ENCODE measurements at places on chromosomes 2 and 18.

DNA sequence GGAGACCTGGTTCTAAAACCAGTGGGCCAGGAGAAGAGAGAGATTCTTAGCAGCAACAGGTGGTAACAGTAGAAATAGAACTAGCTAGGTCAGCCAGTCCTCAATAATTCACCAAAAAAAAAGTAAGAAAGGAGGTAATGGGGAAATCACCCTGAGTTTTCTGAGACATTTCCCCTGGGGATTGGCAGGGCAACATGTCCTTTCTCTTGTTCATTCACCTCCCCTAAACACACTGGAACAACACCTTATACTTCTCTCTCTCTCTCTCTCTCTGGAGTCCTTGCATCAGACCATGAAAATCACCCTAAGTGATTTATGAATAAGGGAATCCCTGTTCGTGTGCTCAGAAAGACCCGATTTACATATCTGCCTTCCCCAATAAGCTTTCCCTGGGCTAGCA is 64.8 kb downstream of the COX7A2L start:
- DNase-seq, result no peak

- DNase-seq, result no peak
Observed at GRCh38 chr18:59904011-59904601, 4.3 kb downstream of the PMAIP1 start.

DNA sequence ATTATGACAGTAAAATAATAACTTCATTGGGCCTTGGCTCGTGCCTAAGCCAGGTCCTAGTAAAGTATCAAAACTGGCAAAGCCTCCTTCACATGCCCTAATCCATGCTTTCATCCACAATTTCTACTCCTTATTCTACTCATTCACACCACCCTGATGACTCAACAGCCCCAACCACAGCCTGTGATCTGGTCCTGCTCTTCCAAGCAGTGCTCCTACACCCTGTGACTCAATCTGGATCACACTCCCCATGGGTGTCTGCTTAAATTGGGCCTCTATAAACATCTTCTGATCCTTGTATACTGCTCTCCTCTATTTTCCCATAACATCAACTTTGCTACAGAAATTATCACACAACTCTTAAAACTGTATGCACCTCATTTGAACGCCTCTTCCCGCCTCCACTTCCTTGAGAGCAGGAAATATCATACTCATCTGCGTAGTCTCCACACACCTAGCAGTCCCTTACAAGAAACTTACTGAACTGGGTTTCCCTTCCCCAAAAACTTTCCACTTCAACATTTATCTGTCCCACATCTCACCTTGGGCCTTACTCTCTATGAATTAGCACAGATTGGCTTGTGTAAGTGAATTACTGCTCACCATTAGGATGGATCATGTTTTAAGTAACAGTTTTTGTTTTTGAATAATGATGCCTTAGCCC is 15.9 kb downstream of the GTF3C3 start:
- DNase-seq, result peak; percentile 12

DNA sequence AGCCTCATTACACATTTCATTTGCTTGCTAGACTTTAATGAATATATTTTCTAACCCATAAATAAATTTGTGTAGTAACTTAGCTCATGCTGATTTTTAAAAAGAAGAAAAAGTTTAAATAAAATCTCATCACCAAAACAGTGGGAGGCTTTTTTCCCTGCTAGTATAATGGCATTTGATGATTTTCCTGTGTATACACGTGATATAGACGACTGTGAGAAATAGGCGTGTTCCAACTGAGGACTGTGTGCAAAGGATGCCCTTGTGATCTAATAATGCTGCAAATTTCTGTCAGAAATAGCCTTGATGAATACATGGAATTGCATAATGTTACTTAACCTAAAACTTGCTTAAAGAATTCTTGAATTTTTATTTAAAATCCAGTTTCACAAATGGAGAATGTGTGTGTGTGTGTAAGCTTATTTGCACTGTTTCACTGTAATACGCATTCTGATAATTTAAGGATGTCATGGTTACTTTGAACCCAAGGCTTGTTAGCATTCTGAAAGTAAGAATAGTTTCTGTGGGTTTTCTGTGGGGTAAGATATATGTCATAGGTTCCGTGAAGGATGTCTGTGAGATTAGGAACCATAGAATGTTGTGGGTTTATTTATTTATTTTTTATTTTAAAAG is 178.0 kb downstream of the DLGAP1 start:
- DNase-seq, result no peak

DNA sequence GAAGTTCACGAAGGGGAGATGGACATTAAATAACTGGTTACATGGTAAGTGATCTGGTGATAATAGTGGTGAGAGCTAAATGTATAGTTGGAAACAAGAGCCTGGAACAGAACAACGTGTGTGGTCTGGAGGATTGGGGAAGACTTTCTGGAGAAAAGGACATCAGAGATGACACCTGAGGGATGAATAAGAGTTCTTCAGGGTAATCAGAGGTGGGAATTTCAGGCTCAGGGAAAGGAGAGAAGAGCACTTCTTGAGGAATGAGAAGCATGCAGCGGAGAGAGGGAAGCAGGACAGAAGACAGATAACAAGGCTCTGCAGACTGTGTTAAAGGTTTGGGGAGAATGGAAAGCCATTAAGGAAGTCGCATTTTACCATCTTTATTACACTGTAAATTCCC is 450.7 kb downstream of the TNS1 start:
- no peak for DNase-seq

GRCh38 chr2:225466891-225467604 is 67.5 kb downstream of the NYAP2 start:
- DNase-seq, result no peak

GRCh38 chr2:188495969-188496431 is 204.3 kb downstream of the GULP1 start:
- no peak for DNase-seq

GRCh38 chr18:36411745-36412168 is 114.2 kb downstream of the FHOD3 start:
- DNase-seq, result no peak

- DNase-seq, result no peak
Observed at GRCh38 chr2:78201064-78201575, 678.9 kb upstream of the LRRTM4 start.

- DNase-seq, result no peak
Observed at GRCh38 chr2:42922790-42923579, 130.6 kb upstream of the HAAO start.

DNA sequence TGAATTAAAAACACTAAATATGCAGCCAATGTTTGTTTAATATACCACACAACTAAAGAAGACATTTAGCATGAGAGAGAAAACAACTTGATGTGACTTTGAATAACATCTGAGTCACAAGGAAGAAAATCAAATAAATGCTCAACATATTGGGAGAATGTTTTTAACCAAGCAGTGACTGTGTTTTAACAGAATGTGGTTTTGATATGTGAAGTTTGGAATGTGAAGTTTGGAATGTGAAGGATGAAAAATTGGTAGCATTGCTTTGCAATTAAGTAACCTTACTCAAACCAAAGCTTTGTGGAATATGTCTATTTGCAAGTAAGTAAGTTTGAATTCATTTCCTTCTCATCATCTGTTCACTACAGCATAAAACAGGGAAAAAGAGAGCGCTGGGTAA is 128.2 kb upstream of the DNAJC10 start:
- DNase-seq, result no peak

- DNase-seq, result no peak
Observed at GRCh38 chr2:226396541-226396940, 403.1 kb downstream of the IRS1 start.

- no peak for DNase-seq
Observed at GRCh38 chr2:206970589-206971360, 31.5 kb downstream of the CPO start.

GRCh38 chr18:66111018-66111417 is 360.2 kb downstream of the CDH7 start:
- DNase-seq, result no peak

- DNase-seq, result no peak
Observed at GRCh38 chr2:9238591-9239326, 32.1 kb downstream of the ASAP2 start.

GRCh38 chr18:34959989-34960388 is 81.2 kb upstream of the MAPRE2 start:
- no peak for DNase-seq

DNA sequence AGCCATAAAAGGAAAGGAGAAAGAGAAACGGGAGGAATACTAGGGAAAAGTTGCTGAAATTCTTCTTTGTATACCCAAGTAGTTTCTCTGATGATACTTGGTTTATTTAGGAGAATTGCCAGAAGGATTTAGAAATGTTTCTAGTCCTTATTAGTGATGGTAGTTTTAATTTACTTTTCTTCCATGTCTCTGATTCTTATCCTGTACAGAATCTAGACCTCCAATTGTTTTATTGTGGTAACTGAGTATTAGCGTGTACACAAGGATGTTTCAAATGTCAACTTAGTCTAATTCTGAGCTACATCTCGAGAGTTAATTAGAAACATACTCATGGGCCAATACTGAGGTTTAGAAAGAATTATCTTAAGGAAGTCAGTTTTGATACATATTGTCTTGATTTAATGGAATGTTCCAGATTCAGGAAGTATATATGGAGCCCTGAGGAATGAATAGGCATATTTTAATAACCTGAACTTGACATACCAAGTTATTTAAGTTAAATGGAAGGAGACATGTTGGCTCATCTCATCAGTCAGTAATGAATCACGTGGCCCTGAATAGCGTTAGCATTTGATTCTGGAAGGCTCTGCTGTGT is 219.6 kb downstream of the LTBP1 start:
- DNase-seq, result no peak

DNA sequence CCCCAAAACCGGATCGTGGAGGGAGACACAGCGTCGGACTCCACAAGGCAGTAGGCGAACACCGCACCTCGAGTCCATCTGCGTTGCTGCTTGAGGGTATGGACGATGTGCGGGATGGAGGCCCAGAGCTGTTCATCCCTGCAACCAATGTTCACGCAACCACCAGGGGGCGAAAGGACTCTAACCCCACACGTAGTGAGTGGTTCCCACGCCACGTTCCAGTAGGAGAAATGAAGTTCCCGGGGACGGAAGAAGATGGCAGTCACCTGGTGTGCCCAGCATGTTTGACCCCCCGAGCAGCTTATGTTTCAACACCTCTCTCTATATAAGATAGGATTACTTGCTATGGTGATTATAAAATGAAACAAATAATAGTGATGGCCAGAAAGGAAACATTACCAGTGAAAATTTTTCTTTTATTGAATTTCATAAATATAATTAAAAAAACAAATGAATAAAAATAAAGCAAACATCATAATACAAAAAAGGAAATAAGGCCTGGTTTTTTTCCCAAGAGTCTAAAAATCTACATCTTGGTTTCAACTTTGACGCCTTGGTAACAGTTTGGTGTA is 184.3 kb downstream of the SH3BP4 start:
- peak; percentile 49 for DNase-seq

DNA sequence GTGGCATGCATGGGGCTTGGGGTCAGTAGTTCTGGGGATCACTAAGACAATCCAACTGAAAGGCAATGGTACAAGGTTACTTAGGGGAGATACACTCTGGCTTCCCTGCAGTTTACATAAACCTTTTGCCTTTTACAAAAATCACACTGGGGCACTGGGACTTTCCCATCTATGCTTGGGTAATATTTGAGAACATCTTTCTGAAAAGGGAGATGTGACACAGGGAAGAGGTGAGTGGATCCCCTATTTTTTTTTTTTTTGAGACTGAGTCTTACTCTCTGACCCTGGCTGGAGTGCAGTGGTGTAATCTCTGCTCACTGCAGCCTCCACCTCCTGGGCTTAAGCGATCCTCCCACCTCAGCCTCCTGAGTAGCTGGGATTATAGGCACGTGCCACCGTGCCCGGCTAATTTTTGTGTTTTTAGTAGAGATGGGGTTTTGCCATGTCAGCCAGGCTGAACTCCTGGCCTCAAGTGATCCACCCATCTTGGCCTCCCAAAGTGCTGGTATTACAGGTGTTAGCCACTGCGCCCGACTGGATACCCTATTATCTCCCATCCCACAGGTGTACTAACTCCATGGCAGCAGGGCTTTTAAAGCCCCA is 82.8 kb upstream of the DNMT3A start:
- no peak for DNase-seq

DNA sequence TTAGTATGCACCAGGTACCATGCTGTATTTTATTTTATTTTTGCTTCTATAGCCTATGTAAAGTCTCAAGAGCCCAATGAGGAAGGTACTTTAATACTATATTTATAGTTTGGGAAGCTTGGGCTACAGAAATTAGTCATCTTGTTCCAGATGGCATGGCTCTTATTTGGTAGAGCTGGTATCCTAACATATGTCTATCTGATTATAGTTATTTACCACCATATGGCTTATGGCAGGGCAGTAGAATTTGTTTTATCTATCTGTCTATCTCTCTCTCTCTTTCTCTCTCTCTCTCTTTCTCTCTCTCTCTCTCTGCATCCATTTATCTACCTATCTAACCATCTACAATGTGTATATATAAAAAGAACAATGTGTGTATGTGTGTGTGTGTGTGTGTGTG is 1293.7 kb upstream of the SLC39A10 start:
- no peak for DNase-seq

DNA sequence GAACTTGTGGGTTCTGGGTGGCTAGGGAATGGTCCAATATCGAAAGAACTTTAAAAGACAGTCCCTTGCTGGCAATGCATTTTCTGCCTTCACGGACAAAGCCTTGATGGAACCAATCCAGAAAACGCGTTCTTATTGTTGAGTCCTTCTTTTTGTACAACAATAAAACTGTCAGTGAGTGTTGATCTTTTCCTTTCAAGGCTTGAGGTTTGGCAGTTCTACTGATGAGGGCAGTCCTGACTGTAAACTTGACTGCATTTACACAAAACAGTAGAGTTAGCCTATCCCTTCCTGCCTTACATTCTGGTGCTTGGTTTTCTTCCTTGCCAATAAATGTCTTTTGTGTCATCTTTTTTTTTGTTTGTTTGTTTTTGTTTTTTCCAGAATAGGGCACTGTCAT is 2.5 kb upstream of the UGT1A7 start:
- no peak for DNase-seq

DNA sequence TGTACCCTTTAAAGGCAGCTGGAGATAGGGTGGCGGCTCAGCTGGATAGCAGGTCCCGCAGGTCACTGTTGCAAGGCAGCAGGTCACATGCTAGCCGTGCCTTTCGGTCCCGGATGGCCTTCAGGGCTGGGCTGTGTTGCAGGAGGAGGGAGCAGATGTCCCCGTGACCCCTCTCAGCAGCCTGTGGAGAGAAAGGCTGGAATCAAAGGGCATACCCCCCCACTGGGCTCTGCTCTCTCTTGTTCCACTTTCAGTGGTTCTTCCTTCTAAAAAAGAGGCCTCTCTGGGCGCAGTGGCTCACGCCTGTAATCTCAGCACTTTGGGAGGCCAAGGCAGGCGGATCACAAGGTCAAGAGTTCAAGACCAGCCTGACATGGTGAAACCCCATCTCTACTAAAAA is 4.4 kb upstream of the ANKRD23 start:
- DNase-seq, result no peak

GRCh38 chr2:124034265-124034664 is 9.2 kb downstream of the CNTNAP5 start:
- DNase-seq, result no peak

GRCh38 chr2:143422681-143423080 is 293.5 kb downstream of the ARHGAP15 start:
- no peak for DNase-seq

GRCh38 chr18:21321711-21322110 is 79.7 kb downstream of the GREB1L start:
- no peak for DNase-seq

All from stimulated activated CD4-positive, alpha-beta T cell treated with anti-CD3 and anti-CD28 coated beads, Interleukin-4, amount 100 ng/mL, for 48 hours (primary cell).